Fibroblast of skin of left quadriceps (primary cell): ENCODE measurements at places on chromosomes 7 and 10.

DNA sequence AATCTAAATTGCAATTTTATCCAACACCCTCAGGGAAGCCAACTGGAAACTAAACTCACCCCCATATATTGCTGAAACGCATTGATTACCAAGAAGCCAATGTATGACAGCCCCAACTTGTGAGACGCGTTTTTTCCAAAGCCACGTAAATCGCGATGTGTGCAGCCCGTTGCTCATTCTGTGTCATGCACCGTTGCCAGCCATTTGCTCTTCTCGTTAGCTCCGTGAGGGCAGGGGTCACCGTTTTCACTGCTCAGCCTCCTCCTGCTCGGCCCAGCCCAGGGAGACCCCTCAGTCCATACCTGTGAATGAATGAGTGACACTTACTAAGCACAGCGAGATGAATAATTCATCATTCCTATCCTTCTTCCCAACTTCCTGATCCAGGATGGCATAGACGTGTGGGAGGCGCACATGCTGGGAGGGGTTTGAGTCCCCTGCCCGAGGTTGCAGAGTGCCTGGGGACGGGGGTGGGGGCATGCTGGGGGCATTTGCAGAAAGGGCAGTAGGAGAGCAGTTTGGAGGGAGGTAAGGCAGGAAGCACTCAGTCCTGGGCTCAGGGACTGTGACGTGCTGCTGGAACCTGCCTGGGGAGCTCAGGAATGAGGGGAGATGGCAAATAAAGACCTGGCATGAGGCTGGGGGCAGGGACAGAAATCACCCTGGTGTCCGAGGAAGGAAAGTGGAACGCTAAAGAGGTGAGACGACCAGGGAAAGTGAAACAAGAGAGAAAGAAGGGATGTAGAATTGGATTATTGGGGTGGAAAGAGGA is 104.2 kb upstream of the SDK1 start:
- no peak for DNase-seq

GRCh38 chr7:7108931-7109330 is 73.4 kb upstream of the C1GALT1 start:
- no peak for DNase-seq

DNA sequence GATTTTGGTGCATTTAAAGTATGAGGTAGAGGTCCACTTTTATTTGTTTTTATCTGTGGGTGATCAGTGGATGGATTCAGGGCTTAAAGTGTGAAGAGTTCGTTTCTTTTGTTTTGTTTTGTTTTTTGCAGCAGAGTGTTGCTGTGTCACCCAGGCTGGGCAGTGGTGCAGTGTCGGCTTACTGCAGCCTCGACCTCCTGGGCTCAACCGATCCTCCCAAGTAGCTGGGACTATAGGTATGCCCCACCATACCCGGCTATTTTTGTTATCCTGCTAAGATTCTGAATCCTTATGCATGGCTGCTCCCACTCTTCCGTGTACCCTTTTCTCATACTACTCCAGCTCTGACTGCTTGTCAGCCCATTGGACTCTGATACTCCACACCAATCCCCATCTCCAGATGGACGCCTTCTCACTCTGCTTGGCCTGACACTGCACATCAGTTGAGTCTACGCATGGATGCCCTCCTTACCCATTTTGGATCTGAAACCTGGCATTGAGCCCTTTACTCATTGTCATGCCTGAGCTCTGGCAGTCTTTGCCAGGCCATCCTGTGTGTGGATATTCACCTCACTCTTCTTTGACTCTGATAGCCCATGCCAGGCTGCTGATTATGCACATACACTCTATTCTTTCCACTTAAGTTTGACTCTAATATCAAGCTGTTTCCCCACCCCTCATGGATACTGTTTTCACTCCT is 119.5 kb downstream of the CCSER2 start:
- DNase-seq, result no peak

- peak; percentile 60 for DNase-seq
These were observed at the start of gene XPNPEP1 for GRCh38 chr10:109922976-109923921. TSS of gene XPNPEP1 (minus strand) at chr10:109923511. CDS start at chr10:109923433, 78 bp downstream.

GRCh38 chr10:44878706-44879530 is 32.2 kb upstream of the TMEM72 start:
- peak; percentile 72 for DNase-seq

GRCh38 chr10:75722609-75723008 is 291.2 kb downstream of the LRMDA start:
- DNase-seq, result no peak
